ENCODE measurements at places on chromosomes 11 and 22.

DNA sequence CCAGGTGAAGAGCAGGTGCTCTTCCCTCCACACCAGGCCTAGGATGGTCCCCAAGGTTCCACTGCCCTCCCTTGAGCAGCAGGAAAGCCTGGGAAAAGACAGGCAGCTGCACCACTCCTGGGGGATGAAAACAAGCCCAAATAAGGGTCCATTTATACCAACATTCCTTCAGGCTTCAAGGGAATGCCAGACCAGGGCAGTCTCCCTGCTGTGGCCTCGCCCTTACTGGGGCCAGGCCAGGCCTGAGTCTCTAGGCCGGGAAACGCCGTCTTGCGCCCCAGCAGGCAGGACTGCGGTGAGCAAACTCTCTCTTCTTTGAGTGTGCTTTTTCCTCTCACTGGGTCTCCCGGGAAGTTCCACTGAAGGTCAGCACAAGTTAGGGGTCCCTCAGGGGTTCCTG is 443.5 kb downstream of the SOX6 start:
- DNase-seq: no peak

GRCh38 chr11:100816823-100817222 is 129.7 kb downstream of the ARHGAP42 start:
- DNase-seq: no peak

DNA sequence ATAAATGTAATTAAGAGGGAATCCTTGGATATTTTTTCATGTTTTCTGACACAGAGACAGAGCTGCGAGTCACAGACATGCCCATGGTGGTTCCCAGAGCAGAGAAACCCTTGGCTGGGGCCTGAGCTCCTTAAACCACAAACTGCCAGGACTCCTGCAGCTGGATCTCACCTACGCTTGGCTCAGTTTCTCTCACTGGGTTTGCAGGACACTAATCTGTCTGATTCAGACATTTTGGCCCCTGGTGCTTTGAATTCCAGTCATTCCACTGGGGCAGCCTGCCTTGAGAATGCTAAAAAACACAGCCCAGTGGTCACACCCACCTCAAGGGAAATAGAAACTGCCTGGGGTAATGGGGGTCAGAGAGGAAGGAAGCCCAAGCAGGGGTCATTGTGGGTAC is 122.6 kb downstream of the CCDC81 start:
- peak; percentile 54 for DNase-seq

DNA sequence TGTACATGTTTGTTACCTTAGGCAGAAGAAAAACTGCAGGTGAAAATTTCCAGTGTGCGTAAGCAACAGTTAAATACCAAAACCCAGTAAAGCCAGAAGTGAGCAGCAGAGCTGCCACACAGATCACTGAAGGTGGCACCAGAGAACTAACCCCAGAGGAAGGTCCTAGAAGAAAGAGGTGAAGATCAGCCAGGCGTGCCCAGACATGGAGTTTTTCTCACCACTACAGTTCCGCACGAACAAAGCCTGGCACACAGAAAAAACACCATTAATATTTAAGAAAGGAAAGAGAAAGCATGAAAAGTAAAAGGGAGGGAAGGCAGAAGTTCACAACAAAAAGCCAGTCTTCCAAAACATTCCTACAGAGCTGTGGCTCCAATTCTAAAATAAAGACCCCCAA is 60.7 kb downstream of the STK33 start:
- no peak for DNase-seq

DNA sequence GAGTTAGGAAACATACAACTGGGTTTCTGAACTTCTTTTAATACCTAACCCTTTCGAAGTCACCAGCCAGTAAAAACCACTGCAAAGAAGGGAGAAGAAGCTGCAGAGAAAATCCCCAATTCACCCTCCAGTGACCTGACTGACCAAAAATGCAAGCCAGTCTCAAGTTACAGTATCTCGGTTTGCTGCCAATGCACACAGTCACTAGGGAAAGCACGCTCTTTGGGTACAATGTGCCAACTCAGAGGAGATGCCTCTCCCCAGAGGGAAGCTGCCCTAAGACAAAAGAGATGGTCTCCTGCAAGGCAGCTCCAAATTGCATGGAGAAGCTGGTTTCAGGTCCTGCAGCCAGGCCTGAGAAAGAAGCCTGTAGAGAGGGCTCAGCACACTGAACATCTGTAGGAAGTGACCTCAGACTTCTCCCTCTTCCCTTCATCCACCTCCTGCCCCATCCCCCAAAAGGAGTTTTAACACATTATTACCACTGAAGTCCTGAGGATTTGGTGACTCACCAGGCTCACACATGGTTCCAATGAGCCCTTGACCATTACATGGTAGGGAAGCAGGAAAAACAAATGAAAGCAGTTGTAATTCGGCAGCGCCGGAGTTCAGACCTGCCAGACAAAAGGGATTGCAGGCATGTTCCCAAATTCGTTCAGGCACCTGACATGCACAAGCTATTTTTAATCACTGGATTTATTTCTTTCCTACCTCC is 90.1 kb downstream of the ETS1 start:
- DNase-seq: peak; percentile 90

Measured in AG04449 (cell line).